Activated CD4-positive, alpha-beta T cell treated with anti-CD3 and anti-CD28 coated beads for 4 hours (primary cell): ENCODE measurements at places on chromosomes 11 and 22.

DNA sequence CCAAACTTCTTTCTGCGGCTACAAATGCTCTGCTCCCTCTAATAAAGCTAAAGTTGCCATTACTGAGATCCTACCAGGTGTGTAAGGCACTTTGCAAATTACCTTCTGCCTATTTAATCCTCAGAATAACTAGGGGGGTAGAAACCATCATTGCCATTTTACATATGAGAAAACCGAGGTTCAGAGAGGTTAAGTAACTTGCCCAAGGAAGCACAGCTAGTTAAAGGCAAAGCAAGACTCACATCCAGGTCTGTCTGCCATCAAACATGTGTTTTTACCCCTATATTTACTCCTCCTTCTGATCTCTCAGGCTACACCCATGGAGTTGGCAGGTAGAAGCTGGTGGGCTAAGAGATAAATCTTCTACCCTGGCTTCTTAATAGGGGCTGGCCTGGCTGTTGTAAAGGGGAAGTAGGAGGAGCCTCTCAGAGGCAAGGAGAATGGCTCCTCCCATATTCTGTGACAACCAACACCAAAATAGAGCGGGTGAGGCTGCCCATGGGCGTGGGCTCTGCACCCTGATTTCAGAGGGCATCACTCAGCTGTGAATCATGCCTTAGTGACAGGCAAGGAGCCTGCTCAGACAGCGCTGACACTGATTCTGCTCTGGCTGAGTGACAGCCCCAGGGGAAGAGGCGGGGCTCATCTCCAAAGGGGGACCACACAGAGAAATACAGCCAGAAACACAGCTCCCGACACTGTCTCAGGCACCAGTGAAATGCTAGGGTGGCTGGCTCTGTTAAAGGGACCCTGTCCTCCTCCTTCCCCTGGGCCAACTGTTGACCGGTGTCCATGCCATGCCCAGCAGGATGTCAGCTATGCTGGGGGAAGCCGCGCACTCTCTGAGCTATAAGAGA is 106.8 kb downstream of the ABTB2 start:
- DNase-seq = peak; percentile 76

DNA sequence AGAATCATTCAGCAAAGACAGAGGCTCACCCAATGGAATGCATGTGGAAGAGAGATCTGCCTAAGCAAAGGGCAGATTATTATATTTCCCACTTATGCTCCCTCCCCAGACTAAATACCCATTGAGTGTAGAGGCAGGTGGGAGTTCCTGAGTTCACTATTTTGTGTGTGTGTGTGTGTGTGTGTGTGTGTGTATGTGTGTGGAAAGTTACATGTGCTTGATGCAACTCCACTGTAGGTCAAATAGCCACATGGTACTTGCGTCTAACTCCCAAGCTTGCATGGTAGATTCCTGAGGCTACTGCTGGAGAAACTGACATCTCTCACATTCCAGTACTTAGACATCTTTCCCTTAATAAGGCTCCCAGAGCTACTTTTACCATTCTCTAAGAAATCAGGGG is 3.4 kb upstream of the COPB1 start:
- no peak for DNase-seq

GRCh38 chr11:88117281-88117858 is 57.9 kb downstream of the RAB38 start:
- no peak for DNase-seq

DNA sequence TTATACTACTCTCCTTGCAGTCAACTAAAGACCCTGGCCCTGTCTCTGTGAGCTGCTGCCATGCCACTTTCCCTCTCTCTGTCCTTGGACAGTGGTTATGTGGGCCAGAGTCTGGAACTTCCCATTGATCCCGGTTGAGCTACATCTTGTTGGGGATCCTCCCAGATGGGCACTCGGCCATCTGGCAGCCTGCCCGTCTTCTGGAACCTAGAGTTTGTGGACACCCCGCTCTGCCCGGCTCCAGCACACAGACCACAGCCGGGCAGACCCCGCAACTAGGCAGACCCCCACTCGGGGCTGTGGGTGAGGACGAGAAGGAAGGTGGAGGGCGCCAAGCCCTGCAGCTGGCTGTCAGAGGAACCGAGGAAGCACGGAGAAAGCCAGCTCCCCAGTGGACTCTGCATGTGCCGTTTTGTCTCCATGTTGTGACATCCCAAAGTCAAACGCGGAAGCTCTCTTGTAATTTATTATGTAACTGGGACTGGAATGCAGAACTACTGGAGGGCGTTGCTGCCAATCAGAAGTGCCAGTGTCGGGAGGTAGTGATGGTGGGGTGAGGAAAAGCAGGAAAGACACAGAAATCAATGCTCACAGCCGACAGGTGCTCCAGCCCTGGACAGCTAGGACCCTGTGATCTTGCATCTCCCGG is 207.7 kb downstream of the CEP164 start:
- DNase-seq = no peak

DNA sequence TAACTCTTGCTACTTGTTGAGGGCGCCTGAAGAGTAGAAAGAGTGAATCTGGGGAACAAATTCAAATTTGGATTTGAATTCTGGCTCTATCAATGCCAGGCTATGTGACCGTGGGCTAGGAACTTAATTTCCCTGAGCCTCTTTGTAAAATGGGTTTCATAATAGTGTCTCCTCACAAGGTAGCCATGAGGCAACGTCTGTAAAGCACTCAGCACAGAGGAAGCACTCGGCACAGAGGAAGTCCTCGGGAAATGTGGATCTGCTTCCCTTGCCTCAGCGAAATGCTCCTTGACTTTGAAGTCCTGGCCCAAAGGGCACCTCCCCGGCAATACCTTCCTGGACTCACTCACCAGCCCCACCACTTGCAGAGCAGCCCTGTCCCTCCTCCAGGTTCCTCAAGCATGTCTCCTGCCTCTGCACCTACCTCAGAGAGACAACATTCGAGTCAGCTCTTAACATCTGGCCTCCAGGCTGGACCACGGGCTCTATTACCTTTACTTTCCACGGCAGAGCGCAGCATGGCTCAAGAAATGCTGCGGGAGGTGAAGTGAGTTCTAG is 17.7 kb downstream of the CD6 start:
- no peak for DNase-seq

DNA sequence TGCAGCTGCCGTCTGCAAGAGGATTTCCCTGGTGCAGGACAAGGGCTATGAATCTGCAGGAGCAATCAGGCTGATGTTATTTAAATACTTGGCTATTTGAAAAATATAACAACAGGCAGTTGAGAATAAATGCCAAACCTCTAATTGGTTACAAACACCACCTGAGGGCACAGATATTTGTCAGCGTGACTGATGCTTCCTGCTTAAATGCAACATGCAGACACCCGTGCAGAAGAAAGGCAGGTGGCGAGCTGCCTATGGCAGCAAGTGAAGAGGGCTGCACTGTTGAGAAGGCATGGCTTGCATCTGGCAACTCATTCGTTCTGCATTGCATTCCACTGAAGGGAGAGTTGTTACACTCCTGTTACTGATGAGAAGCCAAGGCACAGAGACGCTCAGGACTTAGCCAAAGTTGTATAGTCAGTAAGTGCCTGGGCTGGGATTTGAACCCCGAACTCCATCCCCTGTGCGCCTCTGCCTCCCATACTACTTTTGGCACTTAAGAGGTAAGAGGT is 350.6 kb downstream of the TENM4 start:
- no peak for DNase-seq

GRCh38 chr11:38131535-38131934 is 1533.5 kb upstream of the RAG2 start:
- DNase-seq = no peak

DNA sequence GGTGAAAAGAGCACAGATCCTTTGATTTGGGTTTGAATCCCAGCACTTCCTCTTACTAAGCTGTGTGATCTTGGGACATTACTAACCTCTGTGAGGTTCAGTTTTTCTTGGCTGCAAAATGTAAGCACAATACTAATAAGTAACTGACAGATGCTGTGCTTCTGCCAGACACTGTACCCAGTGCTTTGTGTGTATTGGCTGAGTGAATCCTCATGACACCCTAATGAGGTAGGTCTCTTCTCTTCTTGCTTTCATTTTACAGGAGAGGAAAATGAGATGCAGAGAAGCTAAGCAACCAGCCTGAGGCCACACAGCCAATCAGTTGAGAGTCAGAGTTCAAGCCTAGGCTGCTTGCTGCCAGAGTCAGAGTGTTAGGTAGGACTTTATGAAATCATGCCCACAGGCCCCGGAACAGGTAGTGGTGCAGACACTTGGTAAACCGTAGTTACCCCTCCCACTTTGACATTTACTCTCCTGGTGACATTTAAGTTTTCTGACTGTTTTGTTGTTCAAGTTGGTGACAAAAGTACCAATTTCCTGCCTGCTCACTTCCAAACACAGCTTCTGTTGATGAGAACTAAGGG is 21.2 kb downstream of the PTPRJ start:
- peak; percentile 80 for DNase-seq

GRCh38 chr11:25536289-25536688 is 795.6 kb upstream of the ANO3 start:
- DNase-seq = no peak

GRCh38 chr22:28759861-28760560 is 12.5 kb upstream of the CCDC117 start:
- no peak for DNase-seq
